Kidney (tissue), 22 donors: ENCODE measurements at places on chromosomes 3 and 15.

GRCh38 chr15:54810031-54810430 is 386.7 kb downstream of the RSL24D1 start:
- no peak for DNase-seq

DNA sequence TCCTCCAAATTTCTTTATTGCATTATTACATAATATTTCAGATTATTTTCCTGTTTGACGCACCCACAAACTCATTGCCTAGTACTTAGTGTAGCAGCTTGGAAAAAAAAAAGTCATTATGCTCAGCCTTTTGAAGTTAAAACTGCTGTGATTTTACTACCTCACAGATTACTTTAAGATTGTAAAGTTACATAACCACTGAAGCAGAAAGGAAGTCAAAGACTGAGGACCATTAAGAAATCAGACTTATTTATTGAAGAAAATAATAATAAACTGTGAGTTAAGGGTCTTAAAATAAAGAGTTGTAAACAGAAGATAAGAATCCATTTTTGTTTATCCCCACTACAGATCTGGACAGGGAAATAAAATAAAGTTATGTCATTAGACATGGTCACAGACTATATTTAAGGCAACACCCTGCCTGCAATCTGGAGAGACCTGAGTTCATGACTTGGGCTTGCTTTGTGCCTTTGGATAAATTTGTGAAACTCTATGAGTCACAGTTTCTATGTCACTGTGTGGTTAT is 212.1 kb upstream of the ROBO2 start:
- DNase-seq: no peak

DNA sequence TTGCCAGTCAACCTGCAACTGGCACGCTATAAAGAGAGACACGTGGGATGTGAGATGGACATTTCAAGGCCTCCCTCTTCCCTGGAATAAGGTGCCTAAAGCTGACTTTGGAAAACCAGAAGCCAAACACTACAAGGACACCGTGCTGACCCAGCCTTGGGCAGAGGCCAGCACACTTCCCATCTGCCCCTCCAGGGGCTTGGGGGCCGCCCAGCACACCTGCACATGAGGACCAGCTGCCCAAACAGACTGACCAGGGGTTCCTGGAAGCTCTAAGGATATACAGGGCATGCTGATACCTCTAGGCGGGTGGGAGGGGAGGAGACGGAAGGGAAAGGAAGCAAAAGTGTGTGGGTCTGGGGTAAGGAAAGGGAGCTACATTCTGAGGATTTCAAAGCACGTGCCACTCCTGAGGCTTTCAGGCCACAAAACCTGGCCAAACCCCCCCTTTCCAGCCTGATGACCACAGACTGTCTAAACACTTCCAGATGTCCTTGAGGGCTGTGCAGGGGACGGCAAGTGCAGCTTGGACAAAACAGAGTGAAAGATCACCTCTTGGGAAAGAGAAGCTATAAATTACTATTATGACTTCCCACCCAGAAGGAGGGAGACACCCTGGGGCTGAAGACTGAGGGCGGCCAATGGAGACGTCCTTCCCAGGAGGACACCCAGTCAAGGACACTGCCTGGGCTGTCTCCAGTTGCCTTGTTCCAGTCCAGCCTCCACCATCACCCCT is 57.9 kb downstream of the ADCY5 start:
- DNase-seq: no peak

DNA sequence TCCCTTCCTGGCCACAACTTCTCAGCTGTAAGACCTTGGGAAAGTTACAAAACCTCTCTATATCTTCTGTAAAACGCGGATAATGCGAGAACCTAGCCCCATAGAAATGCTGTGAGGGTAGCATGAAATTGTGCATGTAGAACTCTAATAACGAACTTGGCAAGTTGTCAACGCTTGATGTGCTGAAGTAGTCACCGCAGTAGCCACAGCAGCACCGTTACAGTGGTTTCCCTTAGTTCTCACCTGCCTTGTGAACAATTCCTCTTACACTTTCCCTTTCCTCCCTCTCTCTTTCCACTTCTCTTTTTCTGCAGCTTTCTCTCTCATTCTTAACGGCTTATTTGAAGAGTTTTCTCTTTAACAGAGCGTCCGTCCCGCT is 447 bp upstream of the SHQ1 start:
- no peak for DNase-seq

DNA sequence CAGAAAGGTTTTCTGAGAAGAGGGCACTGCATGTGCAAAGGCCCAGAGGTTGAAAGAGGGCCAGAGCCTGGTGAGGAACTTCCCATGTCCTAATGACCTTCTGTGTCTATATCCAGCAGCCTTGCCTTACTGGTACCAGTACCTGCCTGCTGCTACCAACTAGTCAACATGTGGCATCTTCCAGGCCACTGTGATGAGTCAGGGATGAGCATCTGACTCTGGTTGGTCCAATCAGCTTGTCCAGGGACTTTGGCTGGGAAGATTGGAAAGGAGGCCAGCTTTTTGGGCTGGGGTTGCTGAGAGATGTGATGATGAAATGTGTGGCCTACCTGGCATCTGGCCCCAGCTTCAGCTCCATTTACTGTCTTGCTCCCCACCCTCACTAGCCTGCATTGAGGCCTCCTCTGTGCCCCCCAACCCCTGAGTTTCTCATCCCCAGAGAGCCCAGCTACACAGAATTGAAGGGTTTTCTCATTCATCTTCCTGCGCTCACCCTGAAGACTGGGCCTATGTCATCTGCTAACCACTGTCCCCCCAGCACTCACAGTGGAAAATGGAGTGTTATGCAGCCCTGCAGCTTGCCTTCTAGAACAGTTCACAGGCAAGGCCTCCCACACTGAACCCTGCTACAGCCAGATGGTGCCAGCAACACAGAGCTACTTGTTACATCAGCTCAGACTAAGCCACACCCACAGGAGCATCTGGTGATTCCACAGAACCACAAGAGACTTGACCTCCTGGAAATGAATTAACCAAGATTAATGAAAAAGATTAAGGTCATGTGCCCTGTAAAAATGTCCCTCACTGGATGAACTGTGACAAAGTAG is 1.3 kb upstream of the TWF2 start:
- peak; percentile 55 for DNase-seq

DNA sequence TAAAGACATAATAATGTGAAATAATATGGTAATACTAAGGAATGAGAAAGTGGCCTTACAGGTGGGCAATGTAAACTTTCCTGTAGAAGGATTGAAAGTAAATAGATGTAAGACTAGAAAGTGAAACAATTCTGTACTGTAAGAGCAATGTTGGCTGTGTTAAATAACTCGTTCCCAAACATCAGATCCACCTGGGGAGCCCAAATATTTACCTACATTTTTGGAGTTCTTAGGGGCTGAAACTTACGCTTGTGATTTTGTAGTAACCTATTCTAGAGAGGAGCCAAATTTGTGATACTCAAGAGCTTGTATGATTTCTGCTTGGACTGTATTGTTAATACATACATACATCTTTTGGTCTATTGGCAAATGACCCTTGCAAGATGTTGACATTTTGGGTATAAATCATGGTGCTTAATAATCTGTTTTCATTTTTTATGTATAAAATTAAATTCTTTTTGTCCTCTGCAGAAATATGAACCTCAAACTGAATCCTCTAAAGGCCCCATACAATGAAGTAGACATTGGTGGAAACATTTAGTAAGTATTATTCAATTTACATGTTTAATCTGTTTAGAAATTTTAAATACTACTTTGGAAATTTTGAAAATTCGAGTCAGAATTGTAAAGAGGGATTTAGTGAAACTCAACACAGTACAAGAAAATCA is 8.5 kb upstream of the CHD2 start:
- DNase-seq: no peak

DNA sequence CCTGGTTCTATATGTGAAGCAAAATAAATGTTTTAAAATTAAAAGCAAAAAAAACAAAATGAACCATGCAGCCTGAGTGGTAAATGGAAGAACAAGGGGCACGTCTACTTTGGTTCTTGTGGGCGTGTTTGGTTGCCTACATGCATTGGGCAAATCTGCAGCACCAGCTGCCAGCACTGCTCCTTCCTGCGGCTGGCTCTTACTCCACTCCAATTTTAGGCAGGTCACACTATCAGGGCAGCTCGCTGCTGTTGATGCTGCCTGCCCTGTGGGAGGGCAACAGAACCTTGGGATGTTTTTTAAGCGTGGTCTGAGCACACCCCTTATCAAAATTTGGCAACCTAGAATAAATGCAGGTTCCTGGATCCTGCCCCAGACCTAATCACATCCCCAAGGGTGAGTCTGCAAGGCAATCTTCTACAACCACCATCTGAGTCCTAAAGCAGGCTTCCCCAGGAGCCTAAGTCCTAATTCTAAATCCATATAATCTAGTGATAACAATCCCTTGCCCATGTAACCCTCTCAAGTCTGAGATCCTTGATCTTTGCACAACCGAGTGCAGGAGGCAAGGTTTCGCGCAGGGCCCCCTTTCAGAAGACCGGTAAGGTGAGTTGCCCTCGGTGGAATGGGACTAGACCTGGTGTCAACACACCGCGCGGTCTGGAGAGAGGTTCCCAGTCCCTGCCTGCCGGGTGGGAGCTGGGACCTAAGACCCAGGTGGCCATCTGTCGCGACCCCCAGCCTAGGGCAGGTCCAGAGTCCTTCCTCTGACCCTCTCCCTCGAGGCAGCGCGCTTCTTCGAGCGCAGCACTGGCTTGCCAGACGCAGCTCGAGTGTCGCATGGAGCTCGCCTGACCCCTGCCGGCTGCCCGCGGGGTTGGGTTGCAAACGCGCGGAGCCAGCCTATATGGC is 15.9 kb downstream of the IVD start:
- DNase-seq: peak; percentile 83

DNA sequence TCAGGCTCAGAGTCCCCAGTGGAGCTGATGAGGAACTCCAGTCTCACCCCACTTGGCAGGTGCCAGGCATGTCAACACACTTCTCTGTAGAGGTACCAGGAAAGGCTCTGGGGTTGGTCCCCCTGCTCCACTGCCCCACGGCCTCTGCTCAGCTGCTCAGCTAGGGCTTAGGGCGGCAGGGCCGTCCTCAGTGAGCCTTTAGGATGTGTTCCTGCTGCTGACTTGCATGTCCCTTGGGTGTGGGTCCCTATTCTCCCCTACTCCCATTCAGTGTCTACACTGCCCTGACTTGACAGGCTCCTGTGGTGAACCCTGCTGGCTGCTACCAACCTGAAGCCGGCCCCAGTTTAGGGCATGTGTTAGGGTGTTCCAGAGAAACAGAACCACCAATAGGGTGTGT is 17.9 kb upstream of the POLG start:
- DNase-seq: no peak

DNA sequence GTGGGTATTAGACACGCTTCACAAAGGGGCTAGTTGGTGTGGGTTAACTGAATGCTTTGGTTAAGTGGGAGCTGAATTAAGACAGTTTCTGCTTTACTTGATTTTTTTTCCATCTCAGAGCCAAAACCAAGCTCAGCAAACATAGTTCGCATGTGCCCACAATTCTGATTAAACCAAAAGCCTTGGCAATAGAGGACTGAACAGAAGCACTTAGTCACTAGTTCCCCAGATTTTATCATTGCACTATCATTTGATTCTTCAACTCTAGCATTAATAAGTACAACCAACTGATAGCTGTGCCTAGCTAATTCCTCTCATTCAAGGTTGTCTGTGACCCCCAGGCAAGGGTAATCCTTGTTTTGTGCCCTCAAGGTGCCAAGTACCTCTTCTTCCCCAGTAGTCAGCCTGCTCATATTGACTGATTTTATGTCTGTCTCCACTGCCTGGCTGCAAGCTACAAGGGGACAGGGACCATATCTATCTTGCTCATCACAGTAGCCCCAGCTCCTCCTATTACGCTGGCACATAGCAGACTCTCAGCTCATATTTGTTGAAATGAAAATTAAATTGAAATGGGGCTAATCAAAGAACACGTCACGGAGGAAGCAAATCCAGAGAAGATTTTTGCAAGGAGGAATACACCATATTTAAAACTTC is 9.9 kb upstream of the ARHGEF3 start:
- DNase-seq: no peak

- no peak for DNase-seq
These were observed 340.2 kb downstream of the LRRC3B start for GRCh38 chr3:26962492-26963360.

DNA sequence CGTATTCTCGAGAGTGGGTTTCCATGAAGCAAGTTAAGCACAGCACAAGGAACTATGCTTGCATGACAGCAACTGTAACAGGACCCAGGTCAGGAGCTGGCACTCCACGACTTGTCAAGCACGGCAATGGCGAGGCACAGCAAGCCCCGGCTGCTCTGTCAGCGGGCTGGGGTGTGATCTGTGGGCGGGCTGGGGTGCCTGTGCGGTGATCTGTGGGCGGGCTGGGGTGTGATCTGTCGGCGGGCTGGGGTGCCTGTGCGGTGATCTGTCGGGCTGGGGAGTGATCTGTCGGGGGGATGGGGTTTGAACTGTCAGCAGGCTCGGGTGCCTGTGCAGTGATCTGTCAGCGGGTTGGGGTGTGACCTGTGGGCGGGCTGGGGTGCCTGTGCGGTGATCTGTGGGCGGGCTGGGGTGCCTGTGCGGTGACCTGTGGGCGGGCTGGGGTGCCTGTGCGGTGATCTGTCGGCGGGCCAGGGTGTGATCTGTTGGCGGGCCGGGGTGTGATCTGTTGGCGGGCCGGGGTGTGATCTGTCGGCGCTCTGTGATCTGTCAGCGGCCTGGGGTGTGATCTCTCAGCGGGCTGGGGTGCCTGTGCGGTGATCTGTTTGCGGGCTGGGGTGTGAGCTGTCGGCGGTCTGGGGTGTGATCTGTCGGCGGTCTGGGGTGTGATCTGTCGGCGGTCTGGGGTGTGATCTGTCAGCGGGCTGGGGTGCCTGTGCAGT is 205.7 kb downstream of the XXYLT1 start:
- no peak for DNase-seq

DNA sequence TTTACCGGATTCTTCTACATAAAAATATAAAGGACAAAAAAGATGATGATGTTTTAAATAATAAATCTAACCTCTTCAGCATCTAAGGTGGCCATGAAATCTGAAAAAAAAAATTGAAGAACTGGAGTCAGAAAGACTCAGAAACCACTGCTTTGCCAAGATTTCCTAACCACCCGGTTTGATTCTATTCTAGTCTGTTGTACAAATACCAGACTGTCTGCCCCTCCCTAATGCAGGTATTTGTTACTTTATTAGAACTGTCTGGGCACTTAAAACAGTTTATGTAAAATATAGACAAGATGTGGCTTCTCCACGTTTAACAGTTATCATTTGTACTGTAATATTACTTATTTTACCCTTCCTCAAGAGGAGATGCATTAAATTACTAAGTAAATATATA is 48.8 kb downstream of the UACA start:
- DNase-seq: no peak

- DNase-seq: no peak
These were observed 881.0 kb downstream of the OTOL1 start for GRCh38 chr3:162377608-162378007.

- no peak for DNase-seq
These were observed 67.9 kb downstream of the FGF7 start for GRCh38 chr15:49490966-49491365.

GRCh38 chr15:71072423-71072822 is 42.8 kb upstream of the THSD4 start:
- DNase-seq: no peak
